Dorsolateral prefrontal cortex (tissue), 122 donors: ENCODE measurements at places on chromosomes 2 and 18.

GRCh38 chr18:45197526-45197970 lies 417.7 kb upstream of the SLC14A2 start:
- no peak for DNase-seq

- no peak for DNase-seq
Measured at GRCh38 chr2:67108231-67108630, 288.9 kb upstream of the ETAA1 start.

DNA sequence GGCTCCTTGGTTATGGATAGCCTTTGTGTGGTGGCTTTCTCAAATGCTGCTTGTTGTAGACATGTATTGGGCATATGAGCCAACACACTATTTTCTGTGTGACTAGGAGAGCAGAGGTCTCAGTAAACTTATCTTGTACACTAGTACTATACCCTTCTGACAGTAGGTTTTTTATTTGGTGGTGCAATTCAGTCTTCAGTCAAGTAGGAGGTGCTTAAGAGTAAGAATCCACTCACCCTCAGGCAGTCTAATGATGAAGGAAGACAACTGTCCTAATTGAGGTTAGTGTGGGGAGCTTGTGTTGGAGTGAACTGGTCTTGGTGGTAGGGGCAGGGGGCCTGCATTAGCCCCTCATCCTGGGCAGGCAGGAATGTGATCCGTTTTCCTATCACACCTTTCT lies 164.0 kb downstream of the SLC4A10 start:
- no peak for DNase-seq

DNA sequence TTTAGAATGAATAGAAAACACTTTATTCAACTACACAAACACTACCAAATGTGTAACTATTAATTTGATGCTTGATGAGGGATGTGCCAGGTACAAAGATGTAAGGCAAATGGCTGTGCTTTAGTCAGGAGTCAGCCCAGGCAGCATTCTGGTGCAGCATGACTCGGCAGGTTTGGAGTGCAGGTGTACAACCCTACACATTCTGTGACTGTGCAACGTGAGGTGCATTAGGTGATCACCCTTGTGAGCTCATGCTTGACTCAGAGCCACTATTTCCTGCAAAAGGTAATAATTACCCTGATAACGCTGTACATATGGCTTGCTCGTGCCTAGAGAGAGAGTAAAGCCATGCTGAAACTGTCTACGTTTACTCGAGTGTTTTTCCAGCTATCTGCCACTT lies 288.7 kb upstream of the DSEL start:
- no peak for DNase-seq

- DNase-seq: no peak
Measured at GRCh38 chr18:61825386-61825785, 67.4 kb downstream of the RNF152 start.

- peak; percentile 27 for DNase-seq
Measured at GRCh38 chr18:37260367-37261093, 305.1 kb downstream of the CELF4 start.

DNA sequence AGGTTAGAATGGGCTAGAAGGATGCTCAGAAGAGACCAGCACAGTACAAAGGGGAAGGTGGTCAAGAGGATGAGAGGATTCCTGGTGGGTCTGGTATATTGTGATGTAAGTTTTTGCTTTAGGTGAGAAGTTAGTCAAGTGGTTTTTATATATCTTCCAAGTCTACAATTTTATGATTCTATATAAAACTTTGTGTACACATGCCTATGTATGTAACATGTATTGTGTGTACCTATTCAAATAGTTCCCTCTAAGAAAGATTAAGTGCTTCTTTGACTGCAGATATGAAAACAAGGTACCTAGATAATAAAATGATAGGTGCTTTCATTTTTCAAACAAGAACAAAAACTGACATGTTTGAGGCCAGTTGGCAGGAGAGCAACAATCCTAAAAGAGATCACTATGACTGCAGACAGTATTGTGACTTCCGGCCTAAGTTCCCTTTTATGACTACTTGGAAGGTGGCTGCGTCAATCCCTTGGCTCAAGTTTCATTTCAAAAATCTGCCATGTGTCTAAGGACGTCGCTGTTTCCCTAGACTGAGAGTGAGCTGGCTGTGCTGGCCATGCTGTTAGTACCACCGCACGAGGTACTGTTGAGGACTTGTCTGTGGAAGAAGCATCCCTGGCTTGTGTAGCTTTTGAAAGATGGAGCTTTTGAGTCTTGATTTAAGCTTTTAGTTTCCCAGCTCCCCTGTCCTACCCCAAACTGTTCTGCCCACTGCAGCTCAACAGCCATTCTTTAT lies 123.1 kb downstream of the PRPF40A start:
- DNase-seq: peak; percentile 30

GRCh38 chr2:222563106-222563718 lies 92.7 kb downstream of the FARSB start:
- DNase-seq: no peak

DNA sequence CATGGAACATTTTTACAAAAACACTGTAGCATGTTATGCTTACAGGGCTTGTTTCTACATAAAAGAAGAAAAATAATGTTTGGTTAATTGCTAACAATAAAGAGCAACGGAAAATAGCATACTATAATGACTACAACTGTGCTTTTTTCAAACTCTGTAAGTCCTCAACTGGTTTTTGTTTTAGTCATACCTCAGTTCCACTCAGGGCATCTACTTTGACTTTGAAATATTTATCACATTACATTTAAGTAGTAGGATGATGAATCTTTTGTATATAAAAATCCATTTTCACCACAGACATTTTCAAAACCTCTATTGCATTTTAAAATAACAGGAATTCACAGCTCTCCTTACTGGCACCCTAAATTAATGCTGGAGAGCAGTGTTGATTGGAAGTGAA lies 8.3 kb downstream of the SATB2 start:
- DNase-seq: no peak

DNA sequence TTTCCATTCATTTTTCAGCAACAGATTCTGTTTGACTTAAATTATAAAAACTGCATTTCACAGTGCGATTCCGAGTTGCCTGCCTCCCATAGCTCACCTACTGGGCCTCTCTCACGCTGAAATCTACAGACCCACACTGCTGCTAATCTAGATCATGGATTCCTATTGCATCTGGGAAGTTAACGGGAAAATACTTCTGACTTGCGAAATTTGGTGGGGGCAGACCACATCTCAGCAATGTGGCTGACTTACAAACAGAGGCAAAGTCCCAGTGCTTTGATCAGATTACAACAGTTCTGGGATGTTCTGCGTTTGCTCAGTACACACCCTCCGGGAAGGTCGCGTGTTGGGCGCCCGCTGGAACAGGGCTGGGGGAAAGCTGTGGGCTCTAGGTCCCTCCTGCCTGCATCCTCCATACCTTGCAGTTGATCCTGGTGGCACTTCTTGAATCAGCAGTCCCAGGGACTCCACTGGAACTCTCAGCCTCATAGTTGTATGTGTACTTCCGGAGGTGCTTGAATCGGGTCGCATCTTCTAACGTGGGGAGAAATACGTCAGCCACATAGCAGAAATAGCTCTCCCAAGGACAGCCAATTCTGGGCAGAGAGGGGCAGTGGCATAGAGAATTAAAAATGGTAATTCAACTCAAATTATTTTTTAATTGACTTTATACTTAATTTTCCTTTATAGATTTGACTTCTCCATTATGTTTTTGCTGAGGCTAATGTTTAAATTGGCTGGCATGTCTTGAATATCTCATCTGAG lies 1.7 kb downstream of the APOB start:
- DNase-seq: no peak

DNA sequence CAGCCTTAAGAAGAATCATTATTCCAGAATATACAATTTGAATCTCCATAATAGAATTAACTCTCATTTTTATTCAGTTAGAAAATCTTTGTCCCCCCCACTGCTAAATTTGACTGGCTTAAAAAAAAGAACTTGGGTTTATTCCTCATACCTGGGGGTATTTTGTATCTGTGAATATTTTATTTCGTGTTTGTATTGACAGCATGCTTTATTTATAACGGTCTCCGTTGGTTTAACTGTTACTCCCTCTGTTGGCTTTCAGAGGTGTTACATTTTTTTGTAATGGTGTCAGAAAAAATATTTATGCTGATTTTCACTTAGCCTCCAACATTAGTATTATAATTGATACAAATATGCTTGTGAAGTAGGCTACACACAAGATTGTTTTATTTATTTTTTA lies 109.1 kb downstream of the HAUS1 start:
- no peak for DNase-seq
